Pulmonary artery endothelial cell (primary cell): ENCODE measurements at places on chromosomes 5 and 9. TPM values are rescaled to one million over a fixed set of nuclear protein-coding genes. Genes with fewer than 3 reads are reported as not detected.

BARHL1 gene
- not detected in 2 replicates for total RNA-seq

RNF208 gene
- total RNA-seq, result 0.07 and 0.33 TPM in 2 replicates

RMI1 gene
- total RNA-seq, result 6.3 and 9.0 TPM in 2 replicates

IFNA13 gene
- not detected in 2 replicates for total RNA-seq

TRAF1 gene
- total RNA-seq, result 1.7 and 2.5 TPM in 2 replicates

STX17 gene
- 12.9 and 16.7 TPM in 2 replicates for total RNA-seq

PRRT1B gene
- not detected in 2 replicates for total RNA-seq

OMD gene
- total RNA-seq, result 0.04 and 0.07 TPM in 2 replicates

OTP gene
- total RNA-seq, result not detected in 2 replicates

RNF183 gene
- total RNA-seq, result not detected in 2 replicates

GGTA1 gene
- total RNA-seq, result 0.18 and 0.53 TPM in 2 replicates

HTR4 gene
- total RNA-seq, result not detected in 2 replicates

CDC25C gene
- 6.0 and 15.5 TPM in 2 replicates for total RNA-seq

IGFBPL1 gene
- total RNA-seq, result 0.11 and 0.33 TPM in 2 replicates

MEIKIN gene
- 0.07 TPM in 1 of 2 replicates, not detected in the other for total RNA-seq

C9 gene
- 0.25 TPM in 1 of 2 replicates, not detected in the other for total RNA-seq

SLC25A2 gene
- total RNA-seq, result 0.13 and 0.32 TPM in 2 replicates

GABRA6 gene
- not detected in 2 replicates for total RNA-seq

B4GALT1 gene
- total RNA-seq, result 15.5 and 19.2 TPM in 2 replicates

PHF24 gene
- not detected in 2 replicates for total RNA-seq

DMGDH gene
- total RNA-seq, result 0.20 and 0.25 TPM in 2 replicates

ANKRD34B gene
- total RNA-seq, result not detected in 2 replicates

ADAMTS12 gene
- 0.39 TPM in 1 of 2 replicates, not detected in the other for total RNA-seq

FBXW11 gene
- total RNA-seq, result 67.5 and 86.0 TPM in 2 replicates

TYRP1 gene
- total RNA-seq, result 0.26 and 0.28 TPM in 2 replicates

KCNIP1 gene
- total RNA-seq, result not detected in 2 replicates

PCDHB14 gene
- 0.53 and 0.78 TPM in 2 replicates for total RNA-seq

PCDHA7 gene
- 0.25 and 0.33 TPM in 2 replicates for total RNA-seq

FOXD4 gene
- 0.13 and 0.14 TPM in 2 replicates for total RNA-seq

C9orf50 gene
- total RNA-seq, result not detected in 2 replicates

DPYSL3 gene
- total RNA-seq, result 138 and 161 TPM in 2 replicates

NXNL2 gene
- total RNA-seq, result not detected in 2 replicates

POU5F2 gene
- 0.26 and 0.46 TPM in 2 replicates for total RNA-seq

ANKRD18A gene
- 0.21 and 1.5 TPM in 2 replicates for total RNA-seq

GNA14 gene
- total RNA-seq, result 3.2 and 12.6 TPM in 2 replicates

ARL14EPL gene
- 0.13 and 0.39 TPM in 2 replicates for total RNA-seq
